ENCODE measurements at places on chromosomes 5 and 9.

GRCh38 chr9:98637381-98637780, 71.4 kb downstream of the GABBR2 start:
- DNase-seq = no peak

GRCh38 chr5:62038024-62038423, 268.0 kb upstream of the KIF2A start:
- DNase-seq = no peak

GRCh38 chr5:44605926-44606325, 202.8 kb upstream of the MRPS30 start:
- no peak for DNase-seq

- no peak for DNase-seq
Observed at GRCh38 chr5:43941806-43942205, 338.8 kb downstream of the NNT start.

DNA sequence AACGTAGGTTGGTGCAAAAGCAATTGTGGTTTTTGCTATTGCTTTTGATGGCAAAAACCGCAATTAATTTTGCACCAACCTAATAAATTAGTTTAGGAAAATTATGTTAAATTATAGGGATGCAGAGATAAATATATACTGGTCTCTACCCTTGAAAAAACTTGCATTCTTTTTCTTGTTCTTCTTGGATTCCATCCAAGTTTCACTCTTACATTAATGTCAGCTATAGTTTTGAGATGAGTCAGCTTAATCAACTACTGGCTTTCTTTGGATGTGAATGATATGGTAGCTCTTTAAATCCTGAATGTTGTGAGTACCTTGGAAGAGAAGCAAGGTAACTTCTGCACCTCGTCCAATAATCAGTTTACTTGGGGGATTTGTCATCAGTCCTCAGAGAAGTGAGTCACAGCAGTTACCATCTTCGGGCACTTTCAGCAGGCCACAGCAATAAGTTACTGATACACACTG, 549.0 kb upstream of the ZNF608 start:
- DNase-seq = no peak

DNA sequence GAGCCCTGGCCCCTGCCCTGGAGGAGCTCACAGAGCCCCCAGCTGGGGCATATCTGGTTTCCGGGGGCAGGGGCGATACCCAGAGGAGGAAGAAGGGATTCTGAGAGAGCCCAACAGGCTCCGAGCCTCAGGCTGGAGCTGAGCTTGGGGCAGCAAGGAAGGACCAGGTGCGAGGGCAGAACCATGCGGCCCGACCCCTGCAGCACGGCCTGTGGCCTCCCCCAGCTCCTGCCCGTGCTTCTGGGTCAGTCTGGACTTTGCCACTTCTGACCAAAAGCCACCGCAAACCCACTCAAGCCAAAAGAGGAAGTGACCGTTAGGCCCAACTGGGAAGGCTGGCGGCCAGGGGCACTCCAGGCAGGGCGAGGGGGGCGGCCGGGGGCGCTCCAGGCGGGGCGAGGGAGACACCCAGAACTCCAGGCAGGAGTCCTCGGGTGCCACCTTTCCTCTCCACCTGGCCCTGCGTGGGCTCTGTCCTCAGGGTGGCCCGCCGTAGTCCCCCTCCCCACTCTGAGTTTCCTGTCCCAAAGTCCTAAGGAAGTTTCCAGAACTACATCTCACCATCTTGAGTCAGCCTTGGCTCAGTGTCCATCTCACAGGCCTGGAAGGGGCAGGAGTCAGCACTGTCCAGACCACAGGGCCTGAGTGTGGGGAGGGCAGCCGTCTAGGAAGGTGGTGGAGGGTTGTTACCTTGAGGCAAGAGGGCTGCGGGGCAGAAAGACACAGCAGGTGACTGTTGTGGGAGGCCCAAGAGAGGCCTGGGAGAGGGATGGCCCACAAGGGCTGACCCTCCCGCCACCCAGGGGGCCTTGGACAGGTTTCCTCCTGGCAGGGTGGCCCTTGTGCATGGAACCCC, 946 bp upstream of the LTC4S start:
- DNase-seq = no peak

DNA sequence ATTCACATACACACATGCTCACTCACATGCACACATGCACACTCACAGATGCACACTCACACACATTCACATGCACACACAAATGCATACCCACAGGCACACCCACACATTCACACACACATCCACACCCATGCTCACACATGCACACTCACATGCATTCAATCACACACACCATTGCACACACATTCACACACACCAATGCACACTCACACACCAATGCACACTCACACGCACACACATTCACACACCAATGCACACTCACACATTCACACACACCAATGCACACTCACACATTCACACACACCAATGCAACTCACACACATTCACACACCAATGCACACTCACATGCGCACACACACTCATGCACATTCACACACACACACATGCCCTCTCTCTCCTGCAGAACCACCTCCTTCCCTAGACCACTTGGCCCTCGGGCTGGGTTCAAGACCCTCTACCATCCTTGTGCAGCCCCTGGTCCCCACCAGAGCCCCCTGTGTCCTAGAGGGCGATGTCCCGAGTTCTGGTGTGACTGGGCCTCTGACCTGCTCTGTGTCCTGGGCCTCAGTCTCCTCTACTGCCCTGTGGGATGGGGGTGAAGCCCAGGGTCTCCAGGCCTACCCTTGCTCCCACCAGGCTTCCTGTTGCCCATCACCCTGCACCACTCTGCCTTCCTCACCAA, 139.0 kb downstream of the OLFM1 start:
- DNase-seq = no peak

DNA sequence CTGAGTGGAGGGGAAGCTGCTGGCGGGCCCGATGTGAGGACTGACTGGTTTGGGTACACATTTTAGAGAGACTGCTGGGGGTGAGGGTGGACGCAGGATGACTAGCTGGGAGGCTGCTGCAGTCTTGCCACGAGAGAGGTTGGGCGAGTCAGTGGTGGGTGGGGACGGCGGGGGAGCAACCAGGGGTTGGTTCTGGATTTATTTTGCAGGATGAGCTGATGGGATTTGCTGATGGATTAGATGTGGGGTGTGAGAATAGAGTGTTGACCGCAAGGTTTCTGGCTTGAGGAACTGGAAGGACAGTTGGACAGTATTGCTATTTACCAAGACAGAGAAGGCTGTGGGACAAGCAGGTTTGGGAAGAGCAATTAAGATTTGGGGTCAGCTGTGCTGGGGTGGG, 5.8 kb upstream of the NDST1 start:
- no peak for DNase-seq

DNA sequence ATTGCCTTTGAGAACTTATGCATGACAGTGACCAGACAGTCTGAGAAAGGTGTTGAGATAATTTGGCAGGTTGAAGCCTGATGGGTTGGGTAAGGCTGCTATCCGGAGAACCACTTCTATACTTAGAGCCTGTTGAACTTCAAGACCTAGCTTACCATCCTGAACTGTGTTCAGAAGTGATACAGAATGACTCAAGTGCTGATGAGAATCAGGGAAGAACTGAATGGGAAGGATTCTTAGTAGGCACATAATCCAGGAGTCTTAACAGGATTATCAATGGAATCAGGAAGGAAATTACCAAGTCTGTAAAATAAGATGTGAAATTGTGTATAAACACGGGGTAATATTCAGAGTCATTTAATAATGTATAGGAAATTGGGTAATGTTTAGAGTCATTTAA, 9.0 kb upstream of the PAPPA start:
- DNase-seq = no peak

DNA sequence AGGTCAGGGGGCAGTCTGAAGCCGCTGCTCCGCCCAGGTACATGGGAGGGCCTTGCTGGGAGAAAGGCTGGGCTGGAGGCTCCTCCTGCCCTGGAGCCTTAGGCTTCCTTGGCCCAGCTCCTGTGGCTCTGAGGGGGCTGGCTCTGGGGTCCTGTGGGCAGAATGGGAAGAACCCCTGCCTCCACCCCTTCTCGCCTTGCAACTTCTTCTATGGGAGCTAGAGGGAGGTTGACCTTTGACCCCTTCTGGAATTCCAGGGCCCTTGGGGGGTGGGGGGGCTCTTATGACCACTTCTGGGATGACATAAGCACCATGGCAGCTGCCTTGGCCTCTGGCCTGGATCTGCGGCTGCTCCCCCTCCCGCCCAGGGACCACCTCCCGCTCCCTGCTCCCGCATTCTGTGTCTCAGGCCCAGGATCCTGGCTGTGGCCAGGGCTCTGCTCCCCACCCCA, 32.2 kb downstream of the IER5L start:
- DNase-seq = no peak

GRCh38 chr5:180340856-180341255, 12.3 kb downstream of the GFPT2 start:
- DNase-seq = no peak

DNA sequence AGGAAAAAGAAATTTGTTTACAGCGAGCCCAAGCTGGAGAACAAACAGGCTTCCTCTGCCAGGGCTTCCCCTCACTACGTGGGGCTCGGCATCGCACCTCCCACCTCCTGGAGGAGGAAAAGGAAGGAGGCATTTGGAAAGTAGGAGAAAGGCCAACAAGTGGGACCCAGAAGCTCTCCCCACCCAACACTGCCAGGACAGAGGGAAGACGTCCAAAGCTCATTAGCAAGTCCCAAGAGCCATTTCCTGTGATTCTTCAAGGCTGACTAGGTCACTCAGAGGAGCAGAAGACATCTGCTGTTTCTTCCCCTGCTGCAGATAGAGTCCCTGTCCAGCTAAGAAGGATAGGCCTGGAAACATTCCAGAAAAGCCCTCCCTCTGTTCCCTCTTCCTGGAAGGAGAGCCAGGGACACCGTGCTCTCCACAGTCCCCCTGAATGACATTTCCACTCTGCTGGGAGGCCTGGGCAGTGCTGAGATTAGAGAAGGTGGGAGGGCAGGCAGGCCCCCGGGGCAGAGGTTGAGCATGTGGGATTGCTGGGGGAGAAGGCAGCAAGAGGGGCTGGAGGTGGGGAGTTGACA, 57.0 kb upstream of the NEURL1B start:
- no peak for DNase-seq

DNA sequence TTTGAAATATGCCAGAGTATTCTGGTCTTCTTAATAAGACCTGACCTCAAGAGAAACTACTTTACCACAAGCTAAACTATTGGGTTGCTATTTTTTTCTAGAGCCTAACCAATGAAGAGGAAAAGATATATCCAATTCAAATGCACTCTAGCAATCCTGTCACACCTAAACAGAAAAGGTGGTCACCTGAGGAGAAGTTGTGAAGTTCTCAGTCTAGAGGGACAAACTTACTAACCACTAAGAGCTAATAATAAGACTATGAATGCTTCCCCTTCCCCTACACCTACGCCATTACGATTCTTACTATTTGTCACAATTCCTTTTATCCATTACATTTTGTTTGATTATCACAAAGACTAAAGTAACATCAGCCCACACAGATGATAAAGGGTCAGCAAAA, 29.7 kb downstream of the RLN2 start:
- DNase-seq = no peak

DNA sequence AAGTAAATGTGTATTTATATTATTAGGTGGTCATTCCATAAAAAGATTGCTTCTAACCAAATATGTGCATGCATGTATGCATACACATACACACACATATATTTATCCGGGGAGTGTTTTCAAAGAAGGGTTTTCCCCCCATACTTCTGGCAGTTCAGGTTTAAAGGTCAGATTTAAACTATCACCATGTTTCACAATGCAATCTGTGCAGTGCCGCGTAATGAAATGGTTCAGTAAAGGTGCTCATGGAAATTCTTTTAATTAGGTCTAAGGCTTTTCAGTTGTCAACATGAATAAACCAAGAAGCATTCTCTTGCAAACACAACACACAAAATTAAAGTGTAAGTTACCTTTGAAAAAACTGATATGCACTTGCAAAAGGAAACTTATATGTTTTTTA, 211.0 kb downstream of the CRB2 start:
- no peak for DNase-seq

DNA sequence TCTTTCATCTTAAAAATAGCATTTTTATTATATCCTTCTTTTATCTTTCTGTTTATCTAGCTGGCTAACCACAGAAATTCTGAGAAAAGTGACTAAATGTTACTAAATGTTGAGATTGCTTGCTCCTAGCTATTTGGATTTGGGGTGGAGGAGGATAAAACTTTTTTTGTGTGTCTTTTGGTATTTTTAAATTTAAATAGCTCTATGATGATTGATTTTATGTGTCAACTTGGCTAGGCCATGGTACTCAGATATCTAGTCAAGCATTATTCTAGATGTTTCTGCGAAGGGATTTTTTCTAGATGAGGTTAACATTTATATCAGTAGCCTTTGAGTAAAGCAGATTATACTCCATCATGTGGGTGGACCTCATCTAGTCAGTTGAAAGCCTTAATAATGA, 75.0 kb downstream of the GCNT1 start:
- DNase-seq = no peak

DNA sequence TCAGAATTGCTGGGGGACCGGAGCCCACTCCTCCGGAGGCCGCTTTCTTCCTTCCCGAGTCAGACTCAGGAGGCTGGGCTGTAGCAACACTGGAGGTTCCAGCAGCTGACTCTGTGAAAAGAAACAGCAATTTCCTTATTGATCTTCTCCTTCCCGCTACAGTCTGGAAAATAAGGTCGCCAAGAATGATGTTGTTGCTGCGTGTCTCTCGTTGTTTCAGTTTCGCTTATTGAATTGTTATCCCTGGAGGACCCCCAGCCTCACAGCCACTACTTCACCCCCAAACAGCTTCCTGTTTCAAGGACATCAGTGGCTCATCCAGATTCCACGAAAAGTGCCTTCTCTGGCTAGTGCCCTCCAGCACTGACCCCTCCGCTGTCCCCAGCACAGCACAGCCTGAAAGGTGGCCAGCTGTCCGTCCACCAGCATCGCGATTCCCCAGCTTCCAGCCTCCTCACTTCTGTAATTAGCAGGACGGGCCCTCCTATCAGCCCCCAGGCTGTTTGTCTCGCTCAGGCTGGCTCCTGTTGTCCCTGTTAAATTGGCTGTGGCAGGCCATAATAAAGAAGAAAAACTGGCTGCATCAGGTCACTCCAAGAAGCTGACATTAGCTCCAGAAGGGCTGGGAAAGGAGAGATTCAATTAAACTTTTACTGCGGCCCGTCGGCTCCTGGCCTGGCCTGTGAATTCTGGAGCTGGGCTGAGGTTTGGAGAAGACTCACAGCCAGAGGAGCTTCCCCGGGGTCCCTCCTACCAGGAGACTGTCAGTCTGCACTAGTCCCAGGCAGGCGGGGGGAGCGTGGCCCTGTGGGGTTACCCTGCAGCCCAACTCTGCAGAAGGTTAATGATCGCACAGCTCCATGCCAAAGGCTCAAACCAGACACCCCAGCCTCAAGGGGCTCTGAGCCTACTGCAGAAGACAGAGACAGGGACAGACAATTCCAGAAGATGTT, 40.5 kb downstream of the OLFM1 start:
- DNase-seq = no peak

- no peak for DNase-seq
Observed at GRCh38 chr5:61808091-61808490, 476.0 kb downstream of the ZSWIM6 start.

DNA sequence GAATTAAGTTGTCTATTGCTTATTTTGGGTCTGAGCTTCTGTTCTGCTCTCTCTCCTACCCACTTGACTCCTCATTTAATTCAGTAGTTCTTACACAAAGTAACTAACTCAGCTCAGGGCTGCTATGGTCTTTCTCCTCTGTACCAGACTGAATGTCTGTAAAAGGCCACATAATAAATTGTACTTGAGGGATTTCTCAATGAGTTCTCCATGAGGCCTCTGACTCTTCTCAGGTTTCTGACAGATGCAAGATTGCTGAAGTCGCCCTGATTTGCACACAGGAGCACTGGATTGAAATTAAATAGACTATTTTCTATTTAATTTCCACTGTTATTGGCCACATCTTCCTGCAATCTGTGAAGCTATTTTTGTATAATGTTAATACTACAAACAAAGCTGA, 2.9 kb downstream of the IQGAP2 start:
- no peak for DNase-seq

Measured in neural crest cell (in vitro differentiated cells).